Kidney (tissue), 22 donors: ENCODE measurements at places on chromosomes 11 and 22. TPM values are rescaled to one million over a fixed set of nuclear protein-coding genes. Genes with fewer than 3 reads are reported as not detected.

Gene TIMM10
- 174 TPM for polyA plus RNA-seq

Gene LDHA
- 466 TPM for polyA plus RNA-seq

Gene CHORDC1
- polyA plus RNA-seq, result 12.3 TPM

Gene CBLIF
- polyA plus RNA-seq, result not detected

Gene NPAS4
- polyA plus RNA-seq, result not detected

Gene P2RY6
- 6.7 TPM for polyA plus RNA-seq

Gene NCF4
- polyA plus RNA-seq, result 4.7 TPM

Gene MOGAT2
- 1.1 TPM for polyA plus RNA-seq

Gene PTH
- polyA plus RNA-seq, result not detected

DNA sequence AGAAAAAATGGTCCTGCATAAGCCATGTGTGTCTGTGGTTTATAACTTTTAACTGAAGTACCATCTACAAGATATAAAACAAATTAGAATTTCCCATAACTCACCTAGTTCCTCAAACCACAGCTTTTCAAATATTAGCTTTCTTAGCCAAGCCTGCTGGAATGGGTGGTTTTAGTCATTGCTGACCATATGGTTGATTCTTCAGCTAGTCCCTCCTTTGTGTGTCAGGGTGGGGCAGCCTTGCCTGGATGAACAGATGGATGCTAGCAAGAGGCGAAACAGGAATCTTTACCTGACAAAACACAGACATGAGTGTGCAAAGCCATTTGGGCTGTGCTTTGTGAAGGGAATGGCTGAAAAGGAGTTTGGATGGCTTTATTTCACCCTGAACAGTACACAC is 6.9 kb upstream of the B3GNT6 start:
- no peak overlapping the region for H3K27ac ChIP-seq
- no peaks in the 10 kb centered on the region for H3K4me1 ChIP-seq
- no peaks in the 10 kb centered on the region for H3K27me3 ChIP-seq
- no peaks in the 10 kb centered on the region for H3K36me3 ChIP-seq

- H3K4me3 ChIP-seq, result no peak overlapping the region
- H3K36me3 ChIP-seq, result no peaks in the 10 kb centered on the region
- no peak for DNase-seq
- H3K27me3 ChIP-seq, result no peaks in the 10 kb centered on the region
Observed at GRCh38 chr11:89495951-89496350, 4.8 kb upstream of the NOX4 start.

DNA sequence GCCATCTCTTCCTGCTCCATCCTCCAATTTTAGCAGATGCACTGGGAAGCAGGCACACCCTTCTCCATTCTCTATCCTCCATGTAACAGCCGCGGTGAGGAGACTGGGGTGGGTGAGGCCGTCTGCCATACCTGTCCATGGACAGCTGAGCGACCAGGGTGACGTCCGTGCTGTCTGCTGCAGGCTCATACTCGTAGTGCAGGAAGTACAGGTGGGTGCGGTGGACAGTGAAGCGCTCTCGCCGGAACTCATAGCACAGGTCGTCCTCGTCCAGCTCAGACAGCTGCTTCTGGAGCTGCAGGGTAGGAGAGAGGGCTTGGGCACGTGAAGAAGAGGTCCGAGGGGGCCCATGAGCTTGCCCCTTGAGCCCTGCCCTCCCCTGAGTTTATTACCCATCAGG is 257.8 kb upstream of the SYN3 start:
- H3K27me3 ChIP-seq, result no peaks in the 10 kb centered on the region
- no peak overlapping the region for H3K27ac ChIP-seq
- no peak overlapping the region for H3K4me3 ChIP-seq
- no peaks in the 10 kb centered on the region for H3K36me3 ChIP-seq

DNA sequence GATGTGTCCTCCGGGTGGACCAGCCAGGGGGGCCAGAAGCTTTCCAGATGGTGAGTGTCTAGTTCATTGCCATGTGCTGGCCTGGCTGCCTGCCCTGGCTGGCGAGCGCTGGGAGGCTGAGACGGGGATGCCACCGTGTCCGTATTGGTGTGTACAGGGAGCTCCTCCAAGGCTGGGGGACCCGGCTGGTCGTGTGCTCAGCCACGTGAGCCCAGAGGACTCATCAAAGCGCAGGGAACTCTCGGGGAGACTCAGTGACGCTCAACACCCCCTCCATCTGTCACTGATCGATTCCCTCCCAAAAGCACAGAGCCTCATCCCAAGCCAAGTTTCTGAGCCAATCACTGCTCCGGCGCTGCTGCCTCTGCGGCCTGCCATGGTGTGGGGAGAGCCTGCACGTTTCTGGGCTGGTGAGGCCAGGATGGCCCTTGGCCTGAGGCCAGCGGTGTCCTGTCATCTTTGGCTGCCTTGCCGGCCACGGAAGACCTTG is 423.7 kb downstream of the SHANK2 start:
- H3K4me3 ChIP-seq, result no peak overlapping the region
- no peaks in the 10 kb centered on the region for H3K36me3 ChIP-seq
- no peaks in the 10 kb centered on the region for H3K4me1 ChIP-seq

GRCh38 chr22:20406686-20407408 is 12.9 kb downstream of the ZNF74 start:
- H3K4me3 ChIP-seq, result no peak overlapping the region
- H3K36me3 ChIP-seq, result peaks cover 3% of the 10 kb centered on the region
- no peaks in the 10 kb centered on the region for H3K27me3 ChIP-seq

DNA sequence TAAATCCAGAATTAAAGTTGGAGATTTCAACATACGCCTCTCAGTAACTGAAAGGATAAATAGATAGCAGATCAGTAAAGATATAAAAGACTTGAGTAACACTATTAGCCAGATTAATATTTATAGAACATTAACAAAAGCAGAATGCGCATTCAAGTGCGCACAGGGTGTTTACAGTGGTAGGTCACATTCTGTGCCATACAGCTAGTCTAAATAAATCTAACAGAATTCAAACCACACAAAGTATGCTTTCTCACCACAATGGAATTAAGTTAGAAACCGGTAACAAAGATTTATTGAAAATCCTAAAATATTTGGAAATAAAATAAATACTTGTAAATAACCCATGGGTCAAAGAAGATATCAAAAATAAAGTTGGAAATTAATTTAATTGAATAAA is 341.0 kb downstream of the DYNC2H1 start:
- no peaks in the 10 kb centered on the region for H3K27me3 ChIP-seq
- no peak for DNase-seq
- no peak overlapping the region for H3K4me3 ChIP-seq
- H3K27ac ChIP-seq, result no peak overlapping the region
- H3K36me3 ChIP-seq, result no peaks in the 10 kb centered on the region
- H3K4me1 ChIP-seq, result no peaks in the 10 kb centered on the region

DNA sequence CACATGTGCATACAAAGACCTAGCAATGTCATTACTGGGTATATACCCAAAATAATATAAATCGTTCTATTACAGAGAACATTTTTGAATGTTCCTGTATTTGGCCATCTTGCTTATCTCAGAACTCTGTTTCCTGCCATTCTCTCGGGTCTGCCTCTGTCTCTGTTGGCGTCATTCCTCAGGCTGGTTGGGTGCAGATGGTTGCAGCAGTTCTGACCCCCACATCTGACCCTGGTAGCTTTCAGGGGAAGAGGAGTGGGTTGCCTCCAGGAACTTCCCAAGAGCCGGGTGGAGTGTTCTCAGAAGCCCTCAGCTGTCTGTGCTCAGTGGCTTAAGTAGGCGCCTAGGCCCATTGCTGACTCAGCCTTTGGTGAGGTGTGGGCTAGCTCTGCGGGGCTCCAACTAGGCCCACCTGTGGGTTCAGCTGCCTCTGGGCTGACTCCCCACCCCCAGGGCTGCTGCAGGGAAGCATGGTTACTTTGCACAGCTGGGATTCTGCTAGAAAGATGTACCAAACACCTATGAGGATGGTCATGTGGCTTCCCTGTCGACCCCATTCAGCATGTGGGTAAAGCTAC is 114.0 kb downstream of the TBC1D22A start:
- no peaks in the 10 kb centered on the region for H3K36me3 ChIP-seq
- no peak overlapping the region for H3K27ac ChIP-seq
- peak; percentile 10 for DNase-seq
- H3K4me3 ChIP-seq, result no peak overlapping the region
- H3K4me1 ChIP-seq, result no peaks in the 10 kb centered on the region
- no peaks in the 10 kb centered on the region for H3K27me3 ChIP-seq

- H3K4me1 ChIP-seq, result no peaks in the 10 kb centered on the region
- H3K4me3 ChIP-seq, result no peak overlapping the region
- no peak overlapping the region for H3K27ac ChIP-seq
- H3K36me3 ChIP-seq, result no peaks in the 10 kb centered on the region
- no peaks in the 10 kb centered on the region for H3K27me3 ChIP-seq
Observed at GRCh38 chr11:28657378-28658030, 549.3 kb downstream of the METTL15 start.

DNA sequence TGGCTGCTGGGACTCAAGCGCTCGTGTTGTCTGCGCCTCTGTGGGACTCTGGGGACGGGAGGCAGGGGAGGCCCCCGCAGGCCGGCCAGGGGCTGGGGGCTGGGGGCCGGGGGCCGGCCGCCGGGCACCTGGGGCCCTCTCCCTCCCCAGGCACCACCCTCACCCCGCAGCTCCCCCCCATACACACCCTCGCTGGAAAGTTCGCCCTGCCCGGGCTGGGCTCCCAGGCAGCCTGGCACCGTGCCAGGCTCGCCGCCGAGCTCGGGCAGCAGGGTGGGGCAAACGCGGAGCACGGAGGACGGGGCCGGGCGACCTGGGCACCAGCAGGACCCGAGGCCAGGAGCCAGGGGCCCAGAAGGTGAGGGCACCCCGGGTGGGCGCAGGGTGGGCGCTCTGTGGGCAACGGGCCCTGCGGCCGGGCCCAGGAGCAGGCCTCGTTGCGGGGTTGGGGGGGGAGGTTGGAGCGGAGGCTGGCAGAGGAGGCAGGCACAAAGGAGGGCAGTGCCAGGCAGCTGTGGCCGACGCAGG is 76.7 kb upstream of the WNT7B start:
- H3K27me3 ChIP-seq, result no peaks in the 10 kb centered on the region
- H3K4me1 ChIP-seq, result peaks cover 2% of the 10 kb centered on the region
- peak overlapping the region; percentile 98 for H3K27ac ChIP-seq
- H3K4me3 ChIP-seq, result peak overlapping the region; percentile 53
- DNase-seq, result no peak

GRCh38 chr11:8022876-8023275 is 35.7 kb downstream of the EIF3F start:
- no peaks in the 10 kb centered on the region for H3K36me3 ChIP-seq

DNA sequence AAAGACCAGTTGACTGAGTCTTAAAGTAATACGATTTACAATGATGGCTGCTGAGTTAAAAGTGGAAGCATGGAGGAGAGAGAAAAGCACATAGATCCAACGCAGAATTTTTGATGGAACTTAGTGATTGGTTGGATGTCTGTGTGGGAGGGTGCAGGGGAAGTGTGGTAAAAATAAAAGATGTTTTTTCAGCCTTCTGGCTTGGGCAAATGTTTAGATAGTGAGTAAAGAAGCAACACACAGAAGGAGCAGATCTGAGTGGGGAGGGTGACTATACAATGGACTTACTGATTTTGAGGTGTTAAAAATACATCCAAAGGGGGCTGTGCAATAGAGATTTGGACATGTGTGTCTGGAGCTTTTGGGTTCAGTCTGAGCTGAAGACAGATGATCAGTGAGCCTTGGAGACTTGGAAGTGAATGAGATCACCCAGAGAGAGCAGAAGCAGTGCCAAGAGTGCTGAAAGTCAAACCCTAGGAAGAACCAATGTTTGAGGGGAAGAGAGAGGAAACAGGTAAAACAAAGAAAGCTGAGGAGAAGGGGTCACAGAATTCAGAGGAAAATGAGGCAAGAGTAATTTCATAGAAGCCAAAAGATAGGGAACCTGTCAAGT is 8.6 kb downstream of the GRIA4 start:
- H3K27ac ChIP-seq, result no peak overlapping the region
- no peak for DNase-seq
- H3K4me3 ChIP-seq, result no peak overlapping the region
- no peaks in the 10 kb centered on the region for H3K36me3 ChIP-seq
- H3K4me1 ChIP-seq, result no peaks in the 10 kb centered on the region

GRCh38 chr11:45906096-45906682 is 882 bp downstream of the FREY1 start:
- H3K4me3 ChIP-seq, result no peak overlapping the region
- no peaks in the 10 kb centered on the region for H3K27me3 ChIP-seq
- H3K4me1 ChIP-seq, result no peaks in the 10 kb centered on the region

GRCh38 chr11:129658526-129658867 is 157.2 kb upstream of the TMEM45B start:
- H3K27me3 ChIP-seq, result no peaks in the 10 kb centered on the region
- peak; percentile 79 for DNase-seq
- H3K4me3 ChIP-seq, result no peak overlapping the region
- no peak overlapping the region for H3K27ac ChIP-seq
- no peaks in the 10 kb centered on the region for H3K4me1 ChIP-seq

GRCh38 chr11:76736773-76737495 is 46.2 kb upstream of the TSKU start:
- no peaks in the 10 kb centered on the region for H3K27me3 ChIP-seq
- H3K4me1 ChIP-seq, result no peaks in the 10 kb centered on the region
- H3K27ac ChIP-seq, result no peak overlapping the region
- no peak for DNase-seq
- H3K4me3 ChIP-seq, result no peak overlapping the region
- H3K36me3 ChIP-seq, result no peaks in the 10 kb centered on the region

- H3K27me3 ChIP-seq, result peaks cover 4% of the 10 kb centered on the region
- H3K36me3 ChIP-seq, result peaks cover 7% of the 10 kb centered on the region
- peak overlapping the region; percentile 26 for H3K4me3 ChIP-seq
- peak overlapping the region; percentile 26 for H3K27ac ChIP-seq
- no peak for DNase-seq
Observed at GRCh38 chr11:118606844-118607228, 579 bp upstream of the PHLDB1 start.

GRCh38 chr22:50733521-50734342 is 4.3 kb upstream of the ACR start:
- no peak overlapping the region for H3K27ac ChIP-seq
- H3K4me3 ChIP-seq, result no peak overlapping the region
- peak; percentile 45 for DNase-seq

DNA sequence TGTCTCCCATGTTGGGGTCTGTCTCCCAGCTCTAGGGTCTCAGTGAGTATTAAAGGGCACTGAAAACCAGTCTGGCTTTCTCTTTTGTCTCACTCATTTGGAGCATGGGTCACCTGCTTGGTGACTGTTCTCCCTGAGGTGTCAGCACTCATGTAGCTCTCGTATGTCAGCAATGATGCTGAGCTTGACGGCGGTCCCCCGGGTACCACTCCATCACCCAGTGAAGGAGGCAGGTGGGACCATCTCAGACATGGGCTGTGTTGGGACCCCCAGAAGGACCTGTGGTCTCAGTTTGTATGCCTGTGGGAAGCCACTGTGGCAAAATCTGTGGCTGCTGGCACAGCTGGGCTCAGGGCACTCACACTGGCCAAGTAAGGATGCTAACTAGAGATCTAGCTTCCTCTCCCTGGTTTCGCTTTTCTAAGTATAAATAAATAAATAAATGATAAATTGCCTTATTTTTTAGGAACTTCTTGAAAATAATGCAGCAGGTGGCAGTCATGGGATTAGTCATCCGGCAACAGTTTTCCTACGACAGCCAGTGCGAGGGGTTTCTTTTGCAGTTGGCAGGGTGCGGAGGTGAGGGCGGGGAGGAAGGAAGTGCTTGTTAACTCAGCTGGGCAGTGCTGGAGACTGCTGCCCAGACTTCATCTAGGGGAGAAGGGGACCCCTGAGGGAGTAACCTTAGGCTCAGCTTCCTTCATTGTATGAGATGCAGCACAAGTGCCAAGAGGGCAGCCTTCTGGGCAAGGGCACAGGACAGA is 48.8 kb downstream of the OSBP2 start:
- no peak overlapping the region for H3K4me3 ChIP-seq
- no peak for DNase-seq
- no peaks in the 10 kb centered on the region for H3K27me3 ChIP-seq
- no peak overlapping the region for H3K27ac ChIP-seq
- no peaks in the 10 kb centered on the region for H3K4me1 ChIP-seq
